ENCODE measurements at places on chromosomes 7 and 10. TPM values are rescaled to one million over a fixed set of nuclear protein-coding genes. Genes with fewer than 3 reads are reported as not detected.

Gene ERCC6
- total RNA-seq, result 14.4 TPM

Gene PARD3
- 36.8 TPM for total RNA-seq

Gene UCMA
- not detected for total RNA-seq

Gene WAC
- 48.6 TPM for total RNA-seq

Gene CDH23
- total RNA-seq, result 0.17 TPM

Gene ADAMTS14
- total RNA-seq, result 29.4 TPM

Gene BZW2
- total RNA-seq, result 136 TPM

Gene HOXA7
- not detected for total RNA-seq

Gene INA
- 0.99 TPM for total RNA-seq

Gene SMIM30
- 50.8 TPM for total RNA-seq

Gene DEPP1
- 77.9 TPM for total RNA-seq

Gene TECTB
- total RNA-seq, result not detected

Gene HDAC9
- 5.2 TPM for total RNA-seq

Gene CREB5
- total RNA-seq, result 48.1 TPM

Gene GIMAP1
- not detected for total RNA-seq

Gene SMC3
- total RNA-seq, result 20.0 TPM

Gene RNF32
- total RNA-seq, result 7.7 TPM

Gene EPHA1
- total RNA-seq, result under 0.01 TPM

Gene STRIP2
- total RNA-seq, result 5.1 TPM

Gene MLLT10
- 52.9 TPM for total RNA-seq

Gene CHPF2
- total RNA-seq, result 71.4 TPM

Gene EN2
- total RNA-seq, result not detected

Gene KCNIP2
- total RNA-seq, result 0.66 TPM

Gene ASZ1
- total RNA-seq, result not detected

Gene GPR26
- total RNA-seq, result not detected

Gene HPSE2
- not detected for total RNA-seq

Gene CPN1
- total RNA-seq, result not detected

Gene BICC1
- 72.9 TPM for total RNA-seq

Gene PIP4K2A
- total RNA-seq, result 56.6 TPM

Gene HYAL4
- total RNA-seq, result 0.17 TPM

Gene C10orf67
- 0.44 TPM for total RNA-seq

Gene SPDYE6
- 0.15 TPM for total RNA-seq

Gene AEBP1
- 132 TPM for total RNA-seq

Gene SFTPA1
- not detected for total RNA-seq

Gene MLXIPL
- not detected for total RNA-seq

Gene OR2A7
- 0.33 TPM for total RNA-seq

Gene SFRP4
- total RNA-seq, result 1.7 TPM

Gene TEX36
- not detected for total RNA-seq

Gene CFAP43
- 0.15 TPM for total RNA-seq

Gene HGF
- 80.7 TPM for total RNA-seq

Gene CHRM2
- 1.7 TPM for total RNA-seq

Gene CLRN3
- not detected for total RNA-seq

Gene CTNNA3
- total RNA-seq, result not detected

Gene AGR2
- total RNA-seq, result not detected
